ENCODE measurements at places on chromosomes 1 and 21.

DNA sequence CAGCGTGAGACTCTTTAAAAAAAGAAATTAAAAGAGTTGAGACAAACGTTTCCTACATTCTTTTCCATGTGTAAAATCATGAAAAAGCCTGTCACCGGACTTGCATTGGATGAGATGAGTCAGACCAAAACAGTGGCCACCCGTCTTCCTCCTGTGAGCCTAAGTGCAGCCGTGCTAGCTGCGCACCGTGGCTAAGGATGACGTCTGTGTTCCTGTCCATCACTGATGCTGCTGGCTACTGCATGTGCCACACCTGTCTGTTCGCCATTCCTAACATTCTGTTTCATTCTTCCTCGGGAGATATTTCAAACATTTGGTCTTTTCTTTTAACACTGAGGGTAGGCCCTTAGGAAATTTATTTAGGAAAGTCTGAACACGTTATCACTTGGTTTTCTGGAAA lies 31.2 kb downstream of the IFNAR1 start:
- no peak for DNase-seq

DNA sequence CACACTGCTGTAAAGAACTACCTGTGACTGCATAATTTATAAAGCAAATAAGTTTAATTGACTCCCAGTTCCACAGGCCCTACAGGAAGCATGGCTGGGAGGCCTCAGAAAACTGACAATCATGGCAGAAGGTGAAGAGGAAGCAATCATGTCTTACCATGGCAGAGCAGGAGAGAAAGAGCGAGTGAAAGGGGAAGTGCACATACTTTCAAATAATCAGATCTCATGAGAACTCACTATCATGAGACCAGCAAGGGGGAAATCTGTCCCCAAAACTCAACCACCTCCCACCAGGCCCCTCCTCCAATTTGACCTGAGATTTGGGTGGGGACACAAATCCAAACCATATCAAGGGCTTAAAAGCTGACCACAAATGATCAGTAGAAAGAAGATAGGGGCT lies 493.2 kb downstream of the PTPRC start:
- no peak for DNase-seq

- DNase-seq: no peak
These were observed 260.3 kb downstream of the SIPA1L2 start for GRCh38 chr1:232369451-232370296.

GRCh38 chr1:154851392-154852177 lies 18.5 kb downstream of the KCNN3 start:
- no peak for DNase-seq

- no peak for DNase-seq
These were observed 34.6 kb upstream of the COX20 start for GRCh38 chr1:244800821-244801220.

- no peak for DNase-seq
These were observed 1.1 kb downstream of the C21orf58 start for GRCh38 chr21:46322351-46323226.

DNA sequence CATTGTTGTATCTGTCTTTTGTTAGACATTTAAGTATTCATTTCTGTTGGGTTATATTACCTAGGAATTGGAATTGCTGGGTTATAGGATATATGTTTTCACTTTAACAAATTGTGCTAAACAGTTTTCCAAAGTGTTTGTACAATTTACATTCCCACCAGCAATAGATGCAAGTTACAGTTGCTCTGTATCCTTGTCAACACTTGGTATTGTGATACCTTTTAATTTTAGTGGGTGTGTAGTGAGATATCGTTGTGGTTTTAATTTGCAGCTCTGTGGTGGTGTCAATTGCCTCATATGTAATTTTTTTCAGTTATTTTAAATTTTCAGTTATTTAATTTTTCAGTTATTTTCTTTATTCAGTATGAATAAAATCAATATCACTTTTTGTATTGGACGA lies 7.4 kb upstream of the DPH5 start:
- no peak for DNase-seq

DNA sequence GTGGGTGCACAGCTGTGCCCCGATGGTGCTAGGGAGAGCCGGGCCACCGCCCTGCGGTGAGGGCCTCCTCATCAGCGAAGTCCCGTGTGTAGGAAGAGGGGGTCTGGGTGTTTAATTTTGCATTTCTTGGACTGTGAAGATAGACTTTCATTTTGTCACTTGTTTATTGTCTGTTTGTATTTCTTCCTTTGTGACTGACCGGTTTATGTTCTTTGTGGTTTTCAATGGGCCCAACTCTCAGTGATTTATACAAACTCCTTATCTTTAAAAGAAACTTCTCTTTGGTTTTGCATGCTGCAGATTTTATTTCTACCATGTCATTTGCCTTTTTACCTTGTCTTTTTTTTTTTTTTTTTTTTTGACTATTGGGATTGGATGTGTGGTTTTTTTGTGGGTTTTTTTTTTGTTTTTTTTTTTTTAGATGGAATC lies 65.1 kb downstream of the COL18A1 start:
- DNase-seq: no peak

- no peak for DNase-seq
These were observed 11.3 kb upstream of the PPIE start for GRCh38 chr1:39727221-39727931.

DNA sequence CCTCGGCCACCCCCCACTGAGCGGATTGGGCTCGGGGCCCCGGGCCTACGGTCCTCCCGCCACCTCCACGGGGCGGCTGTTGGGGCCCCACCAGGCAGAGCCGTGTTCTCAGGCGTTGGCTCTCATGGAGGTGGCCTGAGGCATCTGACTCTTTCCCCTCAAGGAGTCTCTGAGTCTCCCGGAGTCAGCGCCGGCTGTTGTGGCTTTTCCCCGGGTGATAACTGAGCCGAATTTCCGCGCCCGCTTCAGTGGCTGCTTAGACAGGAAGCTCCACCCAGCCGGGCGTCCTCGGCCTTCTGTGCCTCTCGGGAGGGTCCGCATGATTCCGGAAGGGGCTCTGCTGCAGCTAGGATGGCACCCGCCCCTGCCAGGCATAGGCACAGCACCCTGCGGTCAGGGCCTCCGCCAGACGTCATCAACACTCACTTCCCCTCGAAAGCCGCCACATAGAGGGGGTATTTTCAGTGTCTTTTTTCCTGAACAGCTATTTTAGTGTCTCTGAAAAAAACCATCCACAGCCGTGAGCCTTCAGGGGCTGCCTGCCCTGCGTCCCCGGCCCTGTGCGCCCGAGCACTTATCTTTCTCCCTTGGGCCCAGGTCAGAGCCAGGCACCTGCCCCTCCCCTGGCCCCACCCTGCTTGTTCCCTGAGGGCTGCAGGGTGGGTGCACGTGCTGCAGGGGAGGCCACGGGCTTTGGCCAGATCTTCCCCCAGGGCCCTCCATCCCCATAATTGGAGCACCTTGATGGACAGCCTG lies 72.9 kb downstream of the SKI start:
- no peak for DNase-seq

- DNase-seq: no peak
These were observed 4.9 kb upstream of the COL6A2 start for GRCh38 chr21:46092811-46093667.

GRCh38 chr1:18348354-18348753 lies 132.4 kb upstream of the KLHDC7A start:
- DNase-seq: no peak

DNA sequence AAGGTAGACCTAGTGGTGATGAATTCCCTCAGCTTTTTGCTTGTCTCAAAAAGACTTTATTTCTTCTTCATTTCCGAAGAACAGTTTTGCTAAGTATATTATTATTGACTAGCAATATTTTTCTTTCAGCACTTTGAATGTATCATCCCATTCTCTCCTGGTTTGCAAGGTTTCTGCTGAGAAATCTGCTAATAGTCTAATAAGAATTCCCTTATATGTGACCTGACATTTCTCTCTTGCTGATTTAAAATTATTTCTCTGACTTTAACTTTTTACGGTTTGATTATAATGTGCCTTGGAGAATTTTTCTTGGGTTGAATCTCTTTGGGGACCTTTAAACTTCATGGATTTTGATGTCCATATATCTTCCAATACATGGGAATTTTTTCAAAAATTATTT lies 628.3 kb upstream of the ADGRL2 start:
- DNase-seq: no peak

GRCh38 chr21:45938811-45939520 lies 42.6 kb upstream of the COL6A1 start:
- DNase-seq: no peak

DNA sequence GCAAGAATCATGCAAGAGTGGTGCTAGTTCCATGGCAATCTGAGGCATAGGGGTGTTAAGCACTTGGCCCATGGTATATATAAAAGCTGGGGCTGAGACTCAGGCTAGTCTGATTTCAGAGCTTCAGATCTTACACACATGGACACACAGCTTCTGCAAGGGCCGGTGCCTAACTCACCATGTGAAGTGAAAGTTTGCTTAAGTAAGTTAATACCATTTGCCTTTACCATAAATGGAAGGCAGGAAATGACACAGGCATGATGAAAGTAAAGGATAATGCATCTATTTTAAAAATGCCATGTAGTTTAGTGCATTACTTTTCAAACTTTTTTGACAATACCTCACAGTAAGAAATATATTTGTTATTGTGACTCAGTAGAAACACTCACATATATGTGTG lies 122.6 kb downstream of the KCNJ6 start:
- no peak for DNase-seq

DNA sequence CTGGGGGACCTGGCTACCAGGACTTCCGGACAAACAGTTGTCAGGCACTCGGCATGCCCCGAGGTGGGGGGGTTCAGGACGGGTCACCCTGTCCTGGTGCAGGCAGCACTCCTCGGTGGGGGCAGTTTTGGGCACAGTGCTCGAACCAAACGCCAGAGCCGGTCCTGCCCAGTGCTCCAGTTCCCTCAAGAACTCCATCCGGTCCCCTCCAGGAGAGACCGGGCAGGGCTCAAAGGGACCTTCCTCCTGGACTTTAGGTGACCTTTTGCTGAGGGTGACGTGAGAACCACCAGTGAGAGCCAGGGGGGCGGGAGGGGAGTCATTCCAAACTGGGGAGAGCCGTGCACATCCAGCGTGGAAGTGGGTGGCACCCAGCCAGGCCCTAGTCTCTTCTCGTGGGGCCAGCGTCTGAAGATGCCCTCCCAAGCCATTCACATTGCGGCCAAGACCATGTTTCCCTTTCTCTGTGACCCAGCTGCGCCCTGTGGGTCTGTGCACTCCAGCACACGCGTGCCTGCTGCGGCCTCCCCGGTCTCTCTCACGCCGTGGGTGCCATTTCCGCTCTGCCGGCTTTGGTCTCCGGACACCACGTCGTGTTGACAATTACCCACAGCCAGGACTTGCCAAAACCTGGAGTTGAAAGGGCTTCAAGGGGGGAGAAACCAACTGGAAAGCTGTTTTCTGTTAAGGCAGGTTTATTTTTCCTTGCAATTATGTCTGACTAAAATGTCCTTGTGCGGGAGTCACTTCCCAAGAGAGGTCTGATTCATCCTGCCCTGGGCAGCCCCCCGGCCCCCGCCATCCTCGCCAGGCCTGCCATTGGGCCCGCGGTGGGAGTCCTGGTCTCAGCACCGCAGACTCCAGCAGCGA lies 178.8 kb upstream of the ARHGEF16 start:
- DNase-seq: no peak

DNA sequence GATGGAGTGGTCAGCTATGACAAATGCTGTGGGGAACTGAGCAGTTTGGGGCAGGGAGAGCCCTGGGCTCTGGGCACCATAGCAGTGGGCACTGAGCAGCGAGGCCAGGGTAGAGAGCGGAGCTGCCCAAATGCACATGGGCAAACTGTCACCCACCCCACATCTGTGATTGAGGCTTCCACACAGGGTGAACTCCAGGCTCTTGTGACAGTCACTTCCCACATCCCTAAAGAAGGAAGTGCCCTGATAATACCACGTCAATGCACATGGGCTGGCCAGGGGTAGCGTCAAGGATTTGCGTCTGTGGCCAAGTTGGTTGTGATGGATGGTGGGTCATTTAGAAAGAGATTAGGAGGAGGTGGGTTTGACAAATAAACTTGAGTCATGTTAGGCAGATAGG lies 2.6 kb upstream of the GUCA2B start:
- no peak for DNase-seq

DNA sequence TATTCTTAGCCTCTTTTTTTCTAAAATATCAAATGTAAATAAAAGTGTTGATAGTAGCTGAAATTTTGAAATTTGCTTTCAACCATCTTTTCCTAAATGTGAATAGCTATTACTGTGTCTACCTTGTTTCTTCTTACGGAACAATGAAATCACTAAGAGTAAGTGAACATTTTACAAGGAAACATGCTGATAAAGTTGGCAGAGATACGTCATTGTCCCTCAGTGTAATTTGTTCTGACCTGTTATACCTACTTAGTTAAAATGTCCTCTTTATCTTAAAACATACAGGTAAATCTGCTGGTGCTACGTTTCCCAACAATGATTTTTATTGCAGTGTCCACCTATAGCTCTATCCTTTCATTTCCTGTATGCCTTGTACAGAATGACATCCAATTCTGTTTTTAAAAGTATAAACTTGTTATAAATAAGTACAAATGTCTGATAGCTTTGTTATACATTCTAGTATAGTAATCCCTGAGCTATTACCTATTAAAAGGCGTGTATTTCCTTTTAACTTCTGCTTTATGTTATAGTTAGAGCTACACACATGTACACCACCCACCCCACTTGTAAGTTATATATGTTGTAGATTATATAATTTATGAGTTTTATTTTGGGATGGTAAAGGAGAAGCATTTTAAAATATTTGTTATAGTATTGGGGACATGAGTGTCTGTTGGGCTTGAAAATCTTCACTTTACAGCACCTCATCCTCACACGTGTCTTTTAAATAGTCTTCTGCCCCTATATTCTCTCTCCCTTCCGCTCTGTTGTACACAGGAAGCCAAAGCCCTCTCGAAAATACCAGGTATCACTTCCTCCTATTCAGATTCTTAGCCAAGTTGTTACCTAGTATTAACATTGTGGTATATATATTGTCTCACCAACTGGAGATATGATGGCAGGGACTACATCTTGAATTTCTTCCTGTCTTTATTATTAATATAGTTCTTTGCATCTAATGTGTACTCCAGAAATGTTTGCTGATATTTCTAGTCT lies 25.2 kb downstream of the LAMC1 start:
- DNase-seq: no peak

- DNase-seq: no peak
These were observed 38.6 kb downstream of the ALG6 start for GRCh38 chr1:63405987-63406386.

GRCh38 chr1:3064901-3065300 lies 4.1 kb upstream of the PRDM16 start:
- no peak for DNase-seq

- no peak for DNase-seq
These were observed 58.0 kb downstream of the PRDM16 start for GRCh38 chr1:3126756-3127678.

GRCh38 chr1:226217273-226217672 lies 6.2 kb upstream of the MIXL1 start:
- DNase-seq: no peak

DNA sequence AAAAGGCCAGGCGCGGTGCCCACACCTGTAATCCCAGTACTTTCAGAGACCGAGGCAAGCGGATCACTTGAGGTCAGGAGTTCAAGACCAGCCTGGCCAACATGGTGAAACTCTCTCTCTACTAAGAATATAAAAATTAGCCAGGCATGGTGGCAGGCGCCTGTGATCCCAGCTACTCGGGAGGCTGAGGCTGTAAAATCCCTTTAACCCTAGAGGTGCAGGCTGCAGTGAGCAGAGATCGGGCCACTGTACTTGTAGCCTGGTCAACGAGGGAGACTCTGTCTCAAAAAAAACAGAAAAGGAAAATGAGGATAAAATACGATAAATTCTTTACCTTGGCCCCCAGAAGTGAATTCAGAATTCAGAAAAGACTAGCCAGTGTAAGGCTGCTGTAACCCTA lies 1.6 kb downstream of the TMEM50B start:
- DNase-seq: no peak

All from putamen (tissue), 1 donor.